Trophoblast cell (in vitro differentiated cells and primary cell): ENCODE measurements at places on chromosomes 2 and 18.

DNA sequence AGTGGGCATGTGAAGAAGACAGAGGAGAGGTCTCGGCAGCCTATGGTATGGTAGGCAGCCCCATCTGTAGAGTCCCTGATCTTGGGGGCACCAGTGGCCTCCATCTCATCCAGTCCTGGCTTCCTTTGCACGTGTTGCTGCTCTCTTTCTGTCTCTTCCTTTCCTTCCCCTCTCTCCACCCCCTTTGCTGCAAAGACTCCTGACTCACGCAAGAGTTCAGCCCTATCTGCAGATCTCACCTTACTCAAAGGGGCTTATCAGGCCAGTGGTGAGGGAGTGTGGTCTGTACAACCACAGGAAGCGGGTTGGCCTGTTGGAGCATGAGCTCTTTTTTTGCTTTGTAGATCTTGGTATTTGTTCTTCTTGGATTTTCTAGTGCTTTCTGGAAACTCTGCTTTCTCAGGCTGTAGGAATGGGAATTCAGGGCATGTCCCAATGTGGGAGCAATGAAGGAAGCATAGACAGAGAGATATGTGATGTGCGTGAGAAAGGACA lies 14.6 kb upstream of the NT5DC4 start:
- DNase-seq: peak; percentile 77

GRCh38 chr2:8115456-8115855 lies 566.4 kb upstream of the ID2 start:
- DNase-seq: no peak

GRCh38 chr18:59729781-59730180 lies 32.6 kb upstream of the CCBE1 start:
- DNase-seq: peak; percentile 75

- DNase-seq: peak; percentile 49
Observed at GRCh38 chr2:157934684-157935377, 58.7 kb upstream of the ACVR1 start.

GRCh38 chr18:78983512-78983911 lies 3.9 kb downstream of the SALL3 start:
- DNase-seq: no peak

- DNase-seq: no peak
Observed at GRCh38 chr2:172806996-172807395, 71.4 kb downstream of the RAPGEF4 start.

- no peak for DNase-seq
Observed at GRCh38 chr18:53715243-53715853, 509.1 kb downstream of the MBD2 start.

DNA sequence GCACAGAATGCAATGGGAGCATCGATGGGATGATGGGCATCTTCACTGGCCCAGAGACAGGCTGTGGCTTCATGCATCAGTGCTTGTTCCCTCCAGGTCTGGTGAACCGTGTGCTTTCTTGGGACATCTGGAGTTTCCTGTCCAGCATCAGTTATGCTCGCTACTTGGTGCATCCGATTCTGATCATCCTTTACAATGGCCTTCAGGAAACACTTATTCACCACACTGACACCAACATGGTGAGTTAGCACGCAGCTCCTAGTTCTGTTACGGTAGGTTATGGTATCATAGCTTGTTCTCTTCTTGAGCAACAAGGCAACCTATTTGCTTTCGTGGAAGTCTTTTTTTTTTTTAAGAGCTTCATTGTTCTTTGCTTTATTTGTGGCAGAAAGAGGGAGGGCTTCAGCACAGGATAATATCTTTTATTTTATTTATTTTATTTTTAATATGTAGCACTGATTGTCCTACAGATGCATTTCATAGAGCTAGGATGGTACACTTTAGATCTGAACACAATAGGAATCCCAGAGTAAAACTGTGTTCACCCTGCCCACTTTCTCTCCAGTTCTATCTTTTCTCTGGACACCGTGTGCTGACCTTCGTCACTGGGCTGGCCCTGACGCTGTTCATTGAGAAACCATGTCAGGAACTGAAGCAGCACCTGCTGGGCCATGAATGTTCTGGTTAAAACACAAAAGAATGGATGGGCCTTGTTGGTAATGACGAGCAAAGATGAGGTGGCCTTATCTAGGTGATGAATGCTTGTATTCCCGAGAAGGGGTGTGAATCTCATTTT lies 71.2 kb upstream of the SEC11C start:
- DNase-seq: no peak

DNA sequence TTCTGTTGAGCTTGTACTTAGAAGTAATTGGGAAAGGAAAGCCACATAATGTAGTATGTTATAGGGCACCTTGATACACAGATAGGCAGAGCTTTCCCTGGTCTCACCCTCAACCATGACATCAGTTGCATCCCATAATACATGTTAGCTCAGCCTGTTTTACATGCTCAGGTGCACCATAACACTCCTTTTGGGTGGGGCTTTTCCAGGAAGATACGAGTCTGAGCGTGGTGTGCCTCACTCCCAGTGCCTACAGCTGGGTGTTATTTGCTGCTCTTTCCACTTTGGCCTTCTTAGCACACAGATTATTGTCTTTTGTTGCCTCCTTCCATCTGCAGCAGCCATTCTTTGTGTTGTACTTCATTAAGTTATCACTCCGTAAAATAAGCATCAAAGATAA lies 11.9 kb downstream of the TTC39C start:
- no peak for DNase-seq

DNA sequence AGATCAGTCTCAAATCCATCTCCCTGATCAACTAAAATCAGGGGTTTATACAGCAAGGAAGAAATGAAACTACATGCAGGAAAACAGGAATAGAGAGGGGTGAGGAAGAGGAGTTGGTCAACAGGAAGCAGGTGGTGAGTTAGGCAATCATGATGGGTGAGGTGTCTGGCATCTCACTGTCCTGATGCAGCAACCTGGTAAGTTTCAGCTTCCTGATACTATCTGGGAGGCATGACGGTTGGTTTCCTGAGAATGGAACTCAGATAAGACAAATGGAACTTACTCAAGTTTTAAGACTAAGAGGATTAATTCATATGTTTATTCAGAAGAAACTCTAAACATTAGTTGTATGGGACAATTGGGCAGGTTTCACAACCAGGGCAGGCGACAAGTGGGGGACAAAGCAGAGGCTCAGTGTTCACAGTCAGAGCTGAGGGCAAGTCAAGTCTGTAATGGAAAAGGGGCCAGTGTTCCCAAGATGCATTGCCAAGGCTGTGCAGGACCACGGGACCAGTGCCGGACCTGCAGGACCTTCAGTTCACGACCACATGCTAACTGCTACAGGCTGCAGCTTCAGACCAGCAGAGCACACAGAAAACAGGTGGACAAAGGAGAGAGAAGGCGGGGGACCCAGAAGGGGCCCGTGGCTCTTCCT lies 17.7 kb upstream of the GALM start:
- DNase-seq: peak; percentile 91

DNA sequence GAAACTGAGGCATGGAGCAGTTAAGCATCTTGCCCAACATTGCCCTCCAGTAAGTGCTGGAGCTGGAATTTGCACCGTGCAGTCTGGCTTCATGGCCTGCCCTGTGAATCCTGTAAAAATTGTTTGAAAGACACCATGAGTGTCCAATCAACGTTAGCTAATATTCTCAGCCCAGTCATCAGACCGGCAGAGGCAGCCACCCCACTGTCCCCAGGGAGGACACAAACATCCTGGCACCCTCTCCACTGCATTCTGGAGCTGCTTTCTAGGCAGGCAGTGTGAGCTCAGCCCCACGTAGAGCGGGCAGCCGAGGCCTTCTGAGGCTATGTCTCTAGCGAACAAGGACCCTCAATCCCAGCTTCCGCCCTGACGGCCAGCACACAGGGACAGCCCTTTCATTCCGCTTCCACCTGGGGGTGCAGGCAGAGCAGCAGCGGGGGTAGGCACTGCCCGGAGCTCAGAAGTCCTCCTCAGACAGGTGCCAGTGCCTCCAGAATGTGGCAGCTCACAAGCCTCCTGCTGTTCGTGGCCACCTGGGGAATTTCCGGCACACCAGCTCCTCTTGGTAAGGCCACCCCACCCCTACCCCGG lies 1.3 kb downstream of the PROC start:
- DNase-seq: no peak

- no peak for DNase-seq
Observed at GRCh38 chr2:33375054-33375453, 101.4 kb upstream of the RASGRP3 start.

DNA sequence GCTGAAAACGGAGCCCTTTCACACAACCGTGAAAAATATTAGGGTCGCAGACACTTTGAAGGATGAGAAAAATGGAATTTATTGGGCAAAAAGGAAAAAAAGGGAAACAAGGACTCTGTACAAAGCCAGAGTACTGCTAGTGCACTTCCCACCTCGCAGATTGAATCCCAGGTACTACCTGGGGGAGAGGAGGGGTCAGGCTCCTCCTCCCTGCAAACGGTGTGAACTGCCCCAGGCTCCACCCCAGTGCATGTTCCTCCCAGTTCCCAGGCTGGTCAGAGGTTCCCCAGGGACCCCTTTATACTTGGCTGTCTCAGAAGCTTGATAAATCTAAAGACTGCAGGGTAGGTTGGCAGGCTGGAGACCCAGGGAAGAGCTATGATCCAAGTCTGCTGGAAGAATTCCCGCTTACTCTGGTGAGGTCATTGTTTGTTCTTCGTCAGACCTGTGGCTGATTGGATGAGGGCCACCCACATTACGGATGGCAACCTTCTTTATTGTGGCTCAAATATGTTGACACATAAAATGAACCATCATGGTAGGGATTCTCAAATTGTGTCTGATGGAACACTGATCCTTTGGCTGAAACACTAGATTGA lies 290.4 kb upstream of the POU3F3 start:
- DNase-seq: no peak

GRCh38 chr18:47949202-47949601 lies 18.7 kb upstream of the SMAD2 start:
- DNase-seq: no peak

- DNase-seq: peak; percentile 96
Observed at GRCh38 chr2:102020596-102021170, 28.9 kb downstream of the IL1R2 start.

DNA sequence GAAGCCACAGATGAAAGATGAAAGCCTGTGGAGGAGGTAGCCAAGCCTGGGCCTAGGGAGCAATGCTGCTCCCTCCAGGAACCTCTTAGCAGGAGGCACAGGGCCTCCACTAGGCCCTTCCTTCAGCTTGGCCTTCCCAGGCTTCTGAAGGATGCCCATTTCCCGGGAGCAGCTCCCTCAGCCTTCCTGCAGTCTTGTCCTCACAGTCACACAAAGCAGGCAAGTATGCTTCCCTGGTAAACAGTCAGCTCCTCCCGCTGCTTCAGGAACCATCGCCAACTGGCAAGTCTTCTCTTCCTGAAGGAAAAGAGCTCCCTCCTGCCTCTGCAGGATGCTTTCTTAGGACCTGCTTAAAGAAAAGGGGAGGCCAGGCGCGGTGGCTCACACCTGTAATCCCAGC lies 53.2 kb downstream of the SMAD7 start:
- no peak for DNase-seq

GRCh38 chr18:44741511-44741910 lies 60.8 kb downstream of the SETBP1 start:
- DNase-seq: no peak

DNA sequence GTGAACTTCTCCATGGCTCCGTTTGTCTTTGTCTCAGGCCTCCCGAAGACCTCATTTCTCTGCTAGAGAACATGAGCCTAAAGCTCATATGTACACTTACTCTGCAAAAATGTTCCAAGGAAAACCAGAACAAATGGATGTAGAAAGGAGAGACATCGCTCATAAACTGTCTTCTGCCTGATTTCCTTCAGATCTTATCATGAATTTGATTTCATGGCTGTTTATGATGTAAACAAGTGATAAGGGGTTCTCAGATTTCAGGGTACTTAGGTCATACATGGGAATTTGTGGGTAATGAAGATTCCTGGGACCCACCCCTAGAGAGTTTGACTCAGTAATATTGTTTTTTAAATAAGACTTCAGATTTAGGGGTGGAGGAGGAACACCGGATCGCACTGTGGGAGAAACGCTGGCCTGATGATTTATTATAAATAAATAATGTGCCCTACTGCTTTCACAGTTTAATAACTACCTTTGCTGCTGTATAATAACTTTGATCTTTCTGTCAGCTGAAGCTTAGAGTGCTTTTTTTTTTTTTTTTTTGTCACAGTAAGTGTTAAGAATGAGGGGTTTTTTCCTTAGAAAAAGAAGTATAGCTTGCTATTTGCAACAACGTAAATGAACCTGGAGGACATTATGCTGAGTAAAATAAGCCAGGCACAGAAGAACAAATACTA lies 14.9 kb downstream of the AOX1 start:
- DNase-seq: no peak

GRCh38 chr2:226687641-226688253 lies 111.9 kb downstream of the IRS1 start:
- DNase-seq: peak; percentile 8

DNA sequence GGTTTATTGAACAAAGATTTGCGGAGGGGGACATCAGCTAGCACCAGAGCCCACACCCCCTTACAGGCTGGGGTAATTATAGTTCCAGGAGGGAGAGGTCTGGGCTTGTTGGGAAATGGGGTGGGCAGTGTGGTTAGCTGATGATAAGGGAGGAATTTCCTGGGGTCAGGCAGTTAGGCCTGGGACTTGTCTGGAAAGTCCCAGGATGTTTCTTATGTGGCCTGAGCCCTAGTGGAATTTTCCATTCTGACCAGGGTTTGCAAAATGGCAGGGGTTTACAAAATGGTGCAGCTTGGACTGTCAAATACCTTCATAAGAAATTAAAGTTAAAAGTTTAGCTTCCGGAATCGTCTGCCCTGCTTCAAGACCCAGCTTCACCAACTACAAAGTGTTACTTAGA lies 199.1 kb downstream of the FBXO15 start:
- no peak for DNase-seq

GRCh38 chr2:58895857-58896256 lies 654.7 kb upstream of the FANCL start:
- no peak for DNase-seq

DNA sequence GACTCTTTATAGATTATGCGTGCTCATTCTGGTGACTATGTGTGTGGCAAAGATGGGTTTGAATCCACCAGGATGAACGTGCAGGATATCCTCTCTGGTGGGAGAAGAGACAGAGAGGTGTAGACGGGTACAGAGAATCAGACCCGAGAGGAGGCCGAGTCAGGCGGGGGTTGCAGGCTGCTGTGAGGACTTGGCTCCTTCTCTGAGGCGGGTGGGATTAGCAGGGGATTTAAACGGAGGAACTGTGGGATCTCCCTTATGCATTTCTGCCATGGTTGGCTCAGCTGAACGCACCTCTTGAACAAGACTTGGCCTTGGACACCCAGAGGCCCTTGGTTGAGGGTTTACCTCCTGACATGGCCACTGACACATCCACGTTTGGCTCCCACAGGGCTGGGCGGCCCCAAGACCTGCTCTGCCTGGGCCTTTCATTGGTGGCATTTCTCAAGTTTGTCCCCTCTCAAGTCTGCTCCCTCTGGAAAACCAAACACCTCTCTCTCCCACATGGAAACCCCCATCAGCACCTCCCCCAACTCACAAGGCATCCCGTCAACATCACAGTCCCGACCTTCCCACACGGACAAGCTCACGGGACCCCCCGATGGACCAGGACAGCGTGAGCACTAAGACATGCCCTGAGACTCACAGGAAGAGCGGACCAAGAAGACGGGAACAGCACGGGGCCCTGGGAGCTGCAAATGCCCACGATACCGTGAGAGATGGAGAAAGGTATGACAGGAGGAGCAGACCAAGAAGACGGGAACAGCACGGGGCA lies 158.3 kb downstream of the RTP5 start:
- no peak for DNase-seq
